ENCODE measurements at places on chromosomes 7 and 10.
A peak's percentile ranks its signal among the peaks of the same experiment; 100 is the strongest.

GRCh38 chr7:2737771-2738540, 50.0 kb downstream of the AMZ1 start:
- peak; percentile 41 for DNase-seq

GRCh38 chr10:103473261-103473671, 5.8 kb downstream of the CALHM3 start:
- no peak for DNase-seq

DNA sequence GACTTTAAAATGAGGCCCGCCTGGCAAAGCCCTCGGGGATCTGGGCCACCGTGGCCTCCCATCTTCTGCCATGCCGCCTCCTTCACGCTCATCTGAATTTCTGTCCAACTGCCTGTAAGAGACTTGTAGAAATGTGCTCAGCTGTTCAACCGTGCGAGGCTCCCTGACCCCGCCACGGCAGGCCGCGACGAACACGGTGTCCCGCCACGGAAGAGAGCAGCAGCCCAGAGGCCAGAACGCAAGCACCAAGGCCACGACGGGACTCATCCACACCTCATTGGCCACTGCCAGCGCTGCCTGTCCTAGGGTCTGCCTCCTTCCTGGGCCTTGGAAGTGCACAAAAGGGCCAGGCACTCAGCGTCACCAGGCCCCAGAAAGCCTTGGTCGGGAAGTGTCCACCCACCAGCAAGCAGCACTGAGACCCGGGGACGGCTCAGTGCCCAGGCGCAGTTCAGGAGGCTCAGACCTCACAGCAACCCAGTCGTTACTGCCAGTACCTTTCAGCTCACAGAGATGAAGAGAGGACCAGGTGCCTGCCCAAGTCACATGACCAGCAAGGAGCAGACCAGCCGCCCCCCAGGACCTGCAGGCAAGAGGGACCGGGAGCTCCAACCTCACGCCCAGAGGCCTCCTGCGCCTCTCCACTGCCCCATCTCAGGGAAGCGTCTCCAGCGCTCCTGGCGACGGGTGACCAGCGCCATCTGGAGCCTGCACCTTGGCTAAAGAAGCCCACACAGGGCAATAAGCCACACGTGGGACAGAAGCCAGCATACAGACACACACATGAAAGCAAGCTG, 85.9 kb downstream of the MAD1L1 start:
- DNase-seq = no peak

- no peak for DNase-seq
Measured at GRCh38 chr10:93757801-93758507, at the start of gene LGI1. LGI1 (plus strand) TSS chr10:93757936; CDS start chr10:93758145, 209 bp downstream.
